Lower leg skin (tissue), 4 donors: ENCODE measurements at places on chromosomes 3 and 15. TPM values are rescaled to one million over a fixed set of nuclear protein-coding genes. Genes with fewer than 3 reads are reported as not detected.

Gene PIF1
- total RNA-seq, result 0.25 TPM

Gene SGO1
- 1.1 TPM for total RNA-seq

Gene RAB6B
- 0.52 TPM for total RNA-seq

Gene TMCO5A
- total RNA-seq, result not detected

Gene RTP3
- not detected for total RNA-seq

Gene OXTR
- 0.19 TPM for total RNA-seq

Gene UROC1
- not detected for total RNA-seq

Gene CNBP
- 504 TPM for total RNA-seq

Gene P2RY12
- 2.1 TPM for total RNA-seq
